Stimulated activated CD4-positive, alpha-beta T cell treated with anti-CD3 and anti-CD28 coated beads, Interleukin-1b, Interleukin-23, amount 100 ng/mL, for 1 hour (primary cell): ENCODE measurements at places on chromosomes 13 and 19.

GRCh38 chr13:23919006-23919405 lies 21.7 kb upstream of the C1QTNF9B start:
- no peak for DNase-seq

- no peak for DNase-seq
Observed at GRCh38 chr19:39223703-39224279, 19.7 kb upstream of the SYCN start.

DNA sequence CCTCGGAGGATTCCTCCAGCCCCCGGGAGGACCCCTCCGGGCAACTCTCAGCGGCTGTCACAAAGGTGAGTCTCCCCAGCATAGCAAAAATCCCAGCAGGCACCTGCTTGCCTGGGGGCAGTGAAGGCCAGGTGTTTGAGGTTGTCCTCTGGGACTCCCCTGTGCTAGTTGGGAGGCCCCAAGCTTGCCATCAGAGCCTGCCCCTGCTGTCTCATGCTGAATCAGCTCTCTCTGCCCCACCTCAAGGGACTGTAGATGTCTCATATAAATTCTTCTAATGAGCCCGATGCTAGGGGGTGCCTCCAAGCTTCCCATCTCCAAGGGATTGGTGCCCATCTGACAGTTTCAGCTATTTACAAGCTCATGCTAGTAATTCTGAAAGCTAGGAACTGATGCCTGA lies 53.6 kb downstream of the NWD1 start:
- no peak for DNase-seq

DNA sequence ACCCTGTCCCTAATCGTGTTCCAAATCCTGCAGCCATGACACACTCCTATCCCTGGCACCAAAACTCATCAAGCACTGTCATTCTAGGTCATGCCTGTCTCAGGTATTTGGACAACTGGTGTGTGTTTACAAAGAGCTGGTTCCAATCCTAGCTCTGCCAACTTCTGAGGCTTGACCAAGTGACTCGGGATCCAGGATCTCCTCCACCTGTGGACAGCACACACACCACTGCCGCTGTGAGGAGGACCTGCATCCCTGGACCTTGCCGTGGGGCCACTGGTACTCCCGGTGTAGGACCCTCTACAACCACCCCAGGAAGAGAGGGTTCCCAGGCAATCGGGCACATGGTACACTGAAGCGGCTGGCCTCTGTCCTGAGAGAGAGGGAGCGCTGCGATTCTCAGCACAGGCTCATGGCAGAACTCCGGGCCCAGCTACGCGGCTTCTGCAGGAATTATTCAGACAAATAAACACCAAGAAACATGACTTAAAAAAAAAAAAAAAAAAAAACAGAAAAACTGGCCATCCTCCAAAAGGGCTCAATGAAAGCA lies 20.4 kb downstream of the MLLT1 start:
- DNase-seq: no peak

GRCh38 chr13:47829690-47830089 lies 171.4 kb downstream of the SUCLA2 start:
- DNase-seq: no peak

GRCh38 chr13:49369866-49370265 lies 74.0 kb downstream of the CAB39L start:
- DNase-seq: no peak
